ENCODE measurements at places on chromosomes 7 and 10.

- DNase-seq: no peak
Observed at GRCh38 chr7:158832994-158833393, 3.7 kb upstream of the ESYT2 start.

DNA sequence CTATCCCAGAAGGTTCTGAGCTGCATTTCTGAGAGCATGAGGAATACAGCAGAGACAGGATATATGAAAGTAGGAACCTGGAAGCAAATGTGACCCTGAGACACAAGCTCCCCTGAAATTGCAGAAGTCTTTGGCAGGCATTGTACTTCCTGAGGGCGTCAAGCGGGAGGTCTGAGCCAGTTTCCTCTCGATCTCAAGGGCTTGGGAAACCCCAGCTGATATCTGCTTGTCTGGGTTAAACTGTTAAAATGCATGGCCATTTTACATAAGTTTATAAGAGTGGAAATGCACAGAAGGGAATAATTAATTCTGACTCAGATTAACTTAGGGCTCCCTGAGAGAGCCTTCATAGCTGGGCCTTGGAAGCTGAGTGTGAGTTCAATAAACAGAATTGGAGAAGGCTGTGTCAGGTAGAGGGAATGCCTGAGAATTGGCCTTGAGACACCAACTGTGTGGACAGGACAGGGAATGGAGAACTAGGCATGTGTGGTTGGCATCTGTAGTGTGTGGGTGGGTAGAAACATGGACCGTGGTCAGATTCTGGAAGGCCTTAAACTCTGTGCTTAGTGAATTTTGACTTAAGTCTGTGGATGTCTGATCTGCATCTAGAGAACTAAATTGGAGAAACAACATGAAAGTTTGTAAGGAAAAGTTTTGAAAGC, 53.3 kb downstream of the WIPF3 start:
- DNase-seq: no peak

GRCh38 chr7:20435305-20435704, 104.6 kb downstream of the ITGB8 start:
- DNase-seq: no peak

DNA sequence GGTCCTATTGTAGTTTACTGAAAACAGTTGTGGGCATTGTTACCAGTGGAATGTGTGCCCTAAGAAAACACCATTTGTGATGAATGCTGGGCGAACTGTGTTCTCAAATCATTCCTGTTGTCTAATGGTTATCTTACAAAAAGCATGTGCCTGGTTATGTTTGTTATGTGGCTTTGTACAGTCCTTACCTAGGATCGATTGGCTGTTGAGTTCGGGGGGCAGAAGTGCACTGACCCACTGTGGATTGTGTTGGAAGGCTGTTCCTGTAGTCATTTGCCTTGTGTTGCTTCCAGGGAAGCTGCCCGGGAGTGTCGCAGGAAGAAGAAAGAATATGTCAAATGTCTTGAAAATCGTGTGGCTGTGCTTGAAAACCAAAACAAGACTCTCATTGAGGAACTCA, 84.3 kb downstream of the CREM start:
- no peak for DNase-seq

GRCh38 chr7:125506331-125506730, 576.7 kb upstream of the POT1 start:
- no peak for DNase-seq

GRCh38 chr10:73650537-73651331, 5.1 kb downstream of the SYNPO2L start:
- DNase-seq: no peak

- no peak for DNase-seq
Observed at GRCh38 chr7:152914014-152914844, 154.7 kb downstream of the ACTR3B start.

GRCh38 chr7:24241206-24241605, 42.8 kb upstream of the NPY start:
- DNase-seq: no peak

GRCh38 chr10:117541909-117542705, 439 bp upstream of the EMX2 start:
- peak; percentile 45 for DNase-seq

DNA sequence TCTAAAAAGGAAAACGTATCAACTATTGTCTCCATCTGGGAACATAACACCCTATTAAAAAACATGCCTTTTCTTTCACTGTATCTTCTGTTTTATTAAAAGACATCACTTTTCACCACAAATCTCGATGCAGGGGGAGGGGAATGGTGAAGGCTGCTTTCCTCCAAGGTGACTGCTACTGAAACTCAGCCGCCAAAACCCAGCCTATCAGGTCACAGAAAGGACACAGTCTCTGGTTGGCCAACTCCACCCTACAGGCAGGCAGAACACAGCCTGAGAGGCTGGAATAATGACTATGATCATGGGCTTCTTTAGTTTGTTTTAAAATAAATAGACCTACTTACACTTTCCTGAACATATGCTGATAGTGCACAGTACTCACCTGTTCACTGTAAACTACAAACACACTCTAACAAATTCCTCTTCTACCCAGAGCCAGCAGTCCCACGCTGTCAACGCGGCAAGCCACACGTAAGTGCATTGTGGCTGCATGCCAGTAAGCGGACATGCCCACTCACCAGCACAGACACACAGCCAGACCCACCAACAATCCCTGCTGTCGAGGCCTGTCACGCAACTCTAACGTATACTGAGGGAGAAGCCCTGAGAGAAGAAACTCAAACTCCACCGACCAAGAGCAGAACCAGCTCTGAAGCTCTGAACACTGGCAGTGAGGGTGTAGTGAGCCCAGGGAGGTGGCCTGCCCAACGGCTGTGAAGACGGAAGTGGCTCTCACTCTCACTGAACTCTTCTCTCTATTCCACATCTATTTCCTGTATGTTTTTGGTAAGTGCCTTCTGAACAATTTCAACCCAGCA, 41.8 kb downstream of the NCAPG2 start:
- DNase-seq: no peak

DNA sequence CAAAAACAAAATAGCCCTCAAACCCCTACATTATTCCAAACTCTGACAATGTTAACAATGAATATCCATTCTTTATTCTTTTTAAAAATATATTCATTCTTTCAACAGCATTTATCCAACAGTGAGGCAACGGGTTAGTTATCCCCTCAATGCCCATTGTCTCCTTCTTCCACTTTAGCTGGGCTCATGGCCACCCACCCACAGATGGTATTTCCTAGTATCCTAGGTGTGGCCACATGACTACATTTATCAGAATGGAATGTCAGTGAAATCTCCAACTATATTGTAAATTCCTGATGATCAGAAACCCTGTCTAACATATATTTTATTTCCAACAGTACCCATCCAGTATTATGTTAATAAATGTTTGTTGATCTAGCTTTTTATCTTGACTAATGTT, 13.6 kb downstream of the HOXA1 start:
- DNase-seq: no peak

DNA sequence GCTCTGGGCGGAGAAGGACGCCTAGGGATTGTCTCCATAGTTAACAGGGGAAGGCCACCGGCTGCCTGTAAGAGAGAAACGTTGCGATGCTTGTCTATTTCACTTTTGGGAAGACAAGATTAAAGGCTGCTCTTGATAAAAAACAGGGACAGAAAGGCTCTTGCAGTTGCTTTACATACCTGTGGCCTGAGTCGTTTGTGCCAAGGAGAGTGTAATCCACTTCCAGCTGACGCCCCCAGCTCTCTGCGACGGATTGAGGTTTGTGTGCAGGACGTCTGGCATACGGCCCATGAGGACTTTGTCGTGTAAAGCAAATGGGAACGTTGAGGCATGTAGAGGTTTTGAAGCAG, 1.1 kb downstream of the MAP3K8 start:
- no peak for DNase-seq

DNA sequence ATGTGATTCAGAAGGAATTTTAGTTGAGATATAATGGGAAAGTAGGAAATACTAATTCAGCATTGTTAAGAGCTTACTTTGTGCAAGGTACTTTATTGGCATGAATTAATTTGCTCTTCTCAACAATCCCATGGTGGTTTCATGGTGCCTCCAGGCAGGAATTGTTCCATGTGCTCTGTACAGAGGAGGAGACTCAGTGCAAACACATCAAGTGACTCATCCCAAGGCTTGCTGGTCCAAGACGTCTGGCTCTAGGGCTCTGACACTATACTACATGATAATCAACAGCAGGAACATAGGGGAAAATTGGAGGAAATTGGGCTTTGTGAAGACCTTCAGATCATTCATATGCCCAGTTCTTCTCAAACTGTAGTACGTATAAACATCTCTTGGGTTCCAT, 66.5 kb upstream of the PRKG1 start:
- DNase-seq: no peak

GRCh38 chr7:95658676-95659075, 62.4 kb upstream of the PDK4 start:
- no peak for DNase-seq

- DNase-seq: no peak
Observed at GRCh38 chr10:8229153-8229552, 174.7 kb downstream of the GATA3 start.

DNA sequence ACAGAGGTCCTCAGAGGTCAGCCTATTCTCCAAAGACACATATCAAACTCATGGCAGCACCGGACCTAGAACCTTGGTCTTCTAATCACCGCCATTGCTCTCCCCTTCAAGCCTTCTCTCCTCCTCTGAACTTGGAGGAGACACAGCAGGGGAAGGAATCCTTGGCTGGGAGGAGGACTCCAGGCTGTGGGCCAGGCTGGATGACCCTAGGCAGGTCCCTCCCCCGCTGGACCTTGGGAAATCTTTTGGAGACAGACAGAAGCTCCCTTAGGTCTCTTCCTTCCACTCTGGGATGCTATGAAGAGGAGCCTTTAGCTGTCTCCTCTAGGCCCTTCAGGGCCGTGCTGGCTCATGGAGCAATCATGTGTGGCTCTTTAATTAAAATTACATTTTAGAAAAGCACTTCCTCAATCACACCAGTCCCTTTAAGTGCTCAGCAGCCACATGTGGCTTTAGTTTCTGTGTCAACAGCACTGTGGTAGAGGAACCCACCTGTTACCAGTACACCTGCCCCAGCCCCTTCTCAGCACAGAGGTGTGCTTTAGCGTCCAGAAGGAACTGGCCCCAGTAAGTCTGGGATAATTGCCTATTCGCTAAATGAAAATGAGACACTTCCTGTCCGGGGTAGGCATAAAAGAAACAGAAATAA, 238.2 kb downstream of the CELF2 start:
- DNase-seq: no peak

- peak; percentile 57 for DNase-seq
Observed at GRCh38 chr10:96642973-96643372, 56.2 kb upstream of the TM9SF3 start.

GRCh38 chr7:2492038-2492437, 15.8 kb upstream of the GRIFIN start:
- DNase-seq: no peak

DNA sequence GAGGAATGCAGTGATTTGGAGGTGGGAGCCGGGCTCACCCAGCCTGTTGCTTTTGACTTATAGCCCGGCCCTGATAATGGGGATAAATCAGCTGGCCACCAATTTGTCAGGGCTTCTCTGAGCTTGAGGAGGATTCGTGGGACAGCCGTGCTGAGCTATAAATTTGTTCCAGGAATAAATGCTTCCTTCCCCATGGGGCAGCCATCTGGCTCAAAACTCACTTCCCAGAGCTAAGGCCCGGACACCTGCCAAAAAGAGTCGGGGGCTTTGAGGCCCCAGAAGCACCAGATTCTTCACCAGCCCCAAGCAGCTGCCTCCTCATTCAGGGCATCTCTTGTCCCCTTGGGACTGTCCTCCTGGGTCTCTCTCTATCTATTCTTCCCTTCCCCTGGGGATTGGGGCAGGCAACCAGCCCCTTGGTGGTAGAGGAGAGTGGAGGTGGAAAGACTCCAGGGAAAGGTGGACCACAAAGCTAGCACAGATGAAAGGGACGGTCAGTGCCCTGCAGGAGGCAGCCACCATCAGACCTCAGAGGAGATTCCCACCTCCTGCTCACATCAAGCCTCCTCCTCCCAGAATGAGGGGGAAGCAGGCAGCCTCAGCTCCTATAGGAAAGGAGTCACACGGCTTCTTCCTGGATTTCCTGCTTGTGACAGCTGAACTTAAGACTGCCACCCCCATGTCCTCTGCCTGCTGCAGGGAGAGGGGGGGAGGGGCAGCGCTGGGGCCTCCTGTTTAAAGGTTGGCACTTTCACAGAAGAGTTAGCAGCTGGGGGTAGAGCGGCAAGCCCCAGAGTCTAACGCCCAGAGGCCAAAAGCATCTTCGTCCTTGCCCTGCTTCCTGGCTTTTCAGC, 44.2 kb upstream of the LRRC4 start:
- DNase-seq: no peak

DNA sequence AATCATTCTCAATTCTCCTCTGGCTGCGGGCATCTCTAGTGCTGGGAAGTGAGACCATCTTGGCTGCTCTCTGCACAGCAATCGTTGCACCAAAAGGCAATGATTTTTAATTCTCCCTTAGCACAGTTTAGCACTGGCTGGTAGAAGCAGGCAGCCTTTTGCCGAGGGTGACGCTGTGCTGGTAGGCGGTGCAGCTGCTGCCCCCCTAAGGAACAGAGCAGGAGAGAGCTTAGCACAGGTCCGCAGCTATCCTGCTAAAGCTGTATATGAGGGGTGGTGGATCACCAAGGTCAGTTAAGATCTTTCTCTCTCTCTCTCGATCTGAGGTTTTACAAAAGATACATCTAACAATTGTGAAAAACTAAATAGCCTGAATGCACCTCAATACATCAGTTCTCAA, 390.1 kb downstream of the GATA3 start:
- DNase-seq: no peak

DNA sequence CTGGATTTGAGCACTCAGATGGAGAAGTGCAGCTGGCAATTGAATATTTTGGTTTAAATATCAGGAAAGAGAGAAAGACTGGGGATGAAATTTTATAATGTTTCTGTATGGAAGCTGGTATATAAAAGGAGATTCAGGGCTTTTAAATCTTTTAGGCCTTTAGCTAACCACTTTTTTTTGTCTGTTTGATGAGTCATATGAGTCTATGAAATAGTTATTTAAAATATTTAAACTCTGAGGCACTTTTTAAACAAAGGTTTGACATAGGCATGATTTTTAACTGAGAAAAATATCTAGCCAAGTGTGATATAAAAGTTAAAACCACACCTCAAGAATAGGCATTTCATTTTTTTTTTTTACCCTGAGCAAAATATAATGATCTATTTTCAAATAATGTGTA, 944.3 kb downstream of the GATA3 start:
- DNase-seq: no peak

DNA sequence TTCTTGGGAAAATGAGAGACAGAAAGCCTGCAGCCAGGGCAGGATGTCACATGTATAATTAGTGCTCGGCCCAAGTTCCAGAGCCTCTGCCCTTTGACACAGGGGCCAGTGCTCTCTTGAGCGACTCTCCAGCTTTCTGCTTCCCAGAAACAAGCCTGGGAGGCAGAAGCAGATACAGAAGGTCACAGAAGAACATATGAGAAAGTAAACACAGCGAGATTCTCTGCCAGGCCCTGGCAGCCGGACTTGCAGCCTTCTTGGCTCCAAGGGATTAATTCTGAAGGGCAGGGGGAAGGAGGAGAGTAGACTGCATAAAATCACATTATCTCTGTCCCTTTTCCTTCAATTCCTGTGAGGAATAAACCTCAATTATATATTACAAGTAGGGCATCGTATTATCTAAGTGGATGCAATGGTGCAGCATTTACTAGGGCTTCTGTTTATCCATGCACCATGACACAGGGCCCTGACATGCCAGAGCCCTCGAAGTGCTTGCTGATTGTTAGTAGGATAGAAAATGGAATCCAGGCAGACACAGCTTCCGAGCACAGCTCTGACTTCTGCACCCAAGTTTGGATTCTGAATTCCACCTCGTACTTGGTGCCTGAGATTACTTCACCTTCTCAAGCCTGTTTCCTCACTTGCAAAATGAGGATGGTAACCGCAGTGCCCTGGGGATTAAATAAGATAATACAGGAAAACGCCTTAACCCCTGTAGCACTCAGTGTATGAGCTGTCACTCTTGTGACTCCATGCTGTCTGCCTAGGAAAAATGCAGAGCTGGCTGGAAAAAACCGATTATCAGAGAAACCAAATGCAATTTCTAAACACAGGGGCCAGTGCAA, 536.5 kb downstream of the TNS3 start:
- DNase-seq: no peak
